ENCODE measurements at places on chromosomes 4 and X. TPM values are rescaled to one million over a fixed set of nuclear protein-coding genes. Genes with fewer than 3 reads are reported as not detected.
A peak's percentile ranks its signal among the peaks of the same experiment; 100 is the strongest.

The NDUFC1 gene
- 190 TPM for total RNA-seq

GRCh38 chr4:185151296-185151695 is 8.2 kb downstream of the SLC25A4 start:
- no peak overlapping the region for H3K27ac ChIP-seq

GRCh38 chr4:138666366-138666765 is 349.2 kb upstream of the NOCT start:
- H3K4me1 ChIP-seq = no peaks in the 10 kb centered on the region
- DNase-seq = no peak

DNA sequence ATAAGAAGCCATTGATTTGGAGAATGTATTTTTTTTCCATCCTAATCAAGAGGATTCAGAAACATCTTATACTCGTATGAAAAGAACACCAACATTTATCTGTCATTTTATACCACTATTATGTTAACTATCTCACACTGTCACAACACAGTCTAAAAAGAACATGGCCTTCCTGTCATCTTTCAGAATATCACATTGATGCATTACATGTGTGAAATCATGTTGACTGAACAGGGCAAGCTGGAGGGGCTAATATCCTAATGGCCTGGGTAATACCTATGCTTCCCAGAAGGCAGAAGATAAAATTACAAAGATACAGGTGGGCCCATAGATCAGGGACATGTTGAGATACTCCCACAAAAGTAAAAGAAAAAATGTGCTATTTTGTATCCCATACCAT is 611.7 kb downstream of the STIM2 start:
- no peaks in the 10 kb centered on the region for H3K36me3 ChIP-seq
- H3K27me3 ChIP-seq = no peaks in the 10 kb centered on the region
- H3K27ac ChIP-seq = no peak overlapping the region
- H3K4me1 ChIP-seq = no peaks in the 10 kb centered on the region

- H3K27ac ChIP-seq = no peak overlapping the region
- DNase-seq = no peak
These were observed 98.4 kb downstream of the ZAR1 start for GRCh38 chr4:48588230-48589097.

DNA sequence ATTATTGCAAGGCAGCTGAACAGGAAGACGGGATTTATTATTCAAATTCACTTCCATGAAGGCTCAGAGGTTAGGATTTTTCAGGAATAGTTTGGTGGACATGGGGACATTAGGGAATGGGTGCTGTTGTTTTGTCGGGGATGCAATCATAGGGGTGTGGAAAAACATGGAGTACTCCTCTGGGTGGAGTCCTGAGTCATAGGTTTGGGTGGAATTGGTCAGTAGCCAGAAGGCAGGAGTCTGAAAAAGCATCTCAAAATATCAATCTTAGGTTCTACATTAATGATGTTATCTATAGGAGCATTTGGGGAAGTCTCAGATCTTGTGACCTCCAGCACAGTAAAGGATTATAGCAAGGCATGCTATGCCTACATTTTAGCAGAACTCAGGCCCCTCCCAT is 14.5 kb upstream of the ETNPPL start:
- no peak overlapping the region for H3K4me3 ChIP-seq
- no peak overlapping the region for H3K27ac ChIP-seq
- H3K27me3 ChIP-seq = no peaks in the 10 kb centered on the region
- no peak for DNase-seq

DNA sequence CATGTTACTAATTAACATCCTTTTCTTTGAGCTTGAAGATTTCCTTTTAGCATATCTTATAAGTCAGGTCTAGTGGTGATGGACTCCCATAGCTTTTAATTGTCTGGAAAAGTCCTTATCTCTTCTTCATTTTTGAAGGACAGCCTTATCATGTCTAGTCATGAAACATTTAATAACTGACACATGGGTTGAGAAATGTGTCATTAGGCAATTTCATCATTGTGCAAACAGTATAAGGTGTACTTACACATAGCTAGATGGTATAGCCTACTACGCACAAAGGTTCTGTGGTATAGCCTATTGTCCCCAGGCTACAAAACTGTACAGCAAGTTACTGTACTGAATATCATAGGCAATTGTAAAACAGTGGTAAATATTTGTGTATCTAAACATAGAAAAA is 34.5 kb upstream of the ALG13 start:
- H3K4me1 ChIP-seq = no peaks in the 10 kb centered on the region
- no peaks in the 10 kb centered on the region for H3K27me3 ChIP-seq
- H3K4me3 ChIP-seq = no peak overlapping the region
- no peak for DNase-seq
- H3K36me3 ChIP-seq = no peaks in the 10 kb centered on the region
- no peak overlapping the region for H3K27ac ChIP-seq

GRCh38 chrX:106802063-106802387 is 448 bp upstream of the TBC1D8B start:
- peak overlapping the region; percentile 70 for H3K4me3 ChIP-seq
- no peaks in the 10 kb centered on the region for H3K27me3 ChIP-seq
- no peaks in the 10 kb centered on the region for H3K36me3 ChIP-seq
- no peak for DNase-seq
- no peaks in the 10 kb centered on the region for H3K4me1 ChIP-seq

GRCh38 chr4:100977746-100978397 is 369.5 kb downstream of the PPP3CA start:
- H3K27ac ChIP-seq = no peak overlapping the region
- peaks cover 12% of the 10 kb centered on the region for H3K4me1 ChIP-seq
- no peak for DNase-seq

The PPEF1 gene
- total RNA-seq = not detected

DNA sequence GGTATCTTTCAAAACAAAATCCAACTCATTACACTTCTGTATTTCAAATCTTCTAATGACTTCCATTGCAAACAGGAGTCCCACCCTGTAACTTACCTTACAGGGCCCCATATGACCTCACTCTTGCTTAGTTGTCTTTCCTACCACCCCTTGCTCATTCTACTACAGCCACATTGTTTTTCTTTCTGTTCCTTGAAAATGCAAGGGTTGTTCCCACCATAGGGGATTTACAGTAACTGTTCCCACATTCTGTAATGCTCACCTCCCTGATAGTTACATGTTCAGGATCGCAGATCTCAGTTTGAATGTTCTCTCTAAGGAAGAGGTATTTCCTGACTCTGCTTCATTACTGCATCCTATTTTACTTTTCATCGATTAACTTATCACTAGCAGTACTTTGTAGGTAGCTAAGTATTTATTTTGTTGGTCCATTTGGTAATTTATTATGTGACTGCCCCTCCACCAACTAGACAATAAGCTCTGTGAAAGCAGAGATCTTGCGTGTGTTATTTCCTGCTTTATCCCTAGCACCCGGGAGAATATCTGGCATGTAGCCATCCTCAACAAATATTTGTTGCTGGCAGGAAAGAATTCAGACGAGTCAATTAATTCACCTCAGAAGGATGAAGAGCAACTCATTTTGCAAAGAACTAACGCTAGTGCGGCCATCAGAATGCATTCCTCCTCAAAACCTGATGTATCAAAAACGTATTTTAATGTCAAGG is 21.4 kb downstream of the MAOB start:
- no peaks in the 10 kb centered on the region for H3K27me3 ChIP-seq
- H3K36me3 ChIP-seq = no peaks in the 10 kb centered on the region
- no peak overlapping the region for H3K4me3 ChIP-seq
- peaks cover 20% of the 10 kb centered on the region for H3K4me1 ChIP-seq
- no peak overlapping the region for H3K27ac ChIP-seq

DNA sequence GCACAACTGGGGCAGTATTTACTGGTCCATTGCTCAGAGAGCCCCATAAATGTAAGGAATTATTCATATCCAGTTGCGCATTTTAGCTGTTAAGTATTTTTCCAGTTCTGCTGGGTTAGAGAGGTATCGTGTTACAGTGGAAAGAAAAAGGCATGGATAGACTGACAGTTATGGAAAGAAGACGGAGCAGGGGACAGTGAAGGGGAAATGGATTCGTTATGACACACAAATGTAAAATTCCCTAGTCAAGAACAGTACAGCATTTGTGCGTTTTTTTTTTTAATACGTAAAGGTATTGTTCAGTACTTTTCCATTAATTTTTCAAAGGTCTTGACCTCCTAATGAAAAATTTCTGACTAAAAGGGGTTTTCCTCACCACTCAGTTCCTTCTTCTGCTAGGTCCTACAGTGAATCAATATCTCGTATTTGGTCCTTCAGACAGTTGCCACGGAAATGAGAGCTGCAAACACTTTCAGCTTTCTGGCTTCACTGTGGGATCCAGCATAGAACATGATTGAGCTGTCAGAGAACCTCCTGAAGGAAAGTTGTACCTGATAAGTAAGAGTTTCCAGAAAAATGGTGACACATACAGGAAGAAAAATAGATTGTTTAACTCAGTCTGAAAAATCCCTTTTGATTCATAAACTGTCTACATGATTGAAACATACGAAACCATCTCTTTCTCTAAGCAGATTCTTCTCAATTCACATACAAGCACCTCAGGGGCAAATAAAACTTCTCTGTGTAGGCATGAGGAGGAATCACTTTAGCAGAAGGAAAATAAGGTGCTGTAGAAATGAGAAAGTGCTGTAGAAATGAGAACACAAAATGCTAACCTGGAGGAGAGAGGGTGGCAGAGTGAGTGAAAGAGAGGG is 21.8 kb upstream of the BBS12 start:
- peaks cover 4% of the 10 kb centered on the region for H3K4me1 ChIP-seq
- DNase-seq = no peak
- H3K4me3 ChIP-seq = no peak overlapping the region
- no peaks in the 10 kb centered on the region for H3K36me3 ChIP-seq

The CCNQ gene
- total RNA-seq = 21.5 TPM

- H3K4me3 ChIP-seq = peak overlapping the region; percentile 5
- peaks cover 98% of the 10 kb centered on the region for H3K27me3 ChIP-seq
- no peak overlapping the region for H3K27ac ChIP-seq
- peaks cover 7% of the 10 kb centered on the region for H3K4me1 ChIP-seq
- no peak for DNase-seq
These were observed 2.8 kb downstream of the ARX start for GRCh38 chrX:25012793-25013631.

The PCDH7 gene
- total RNA-seq = 34.5 TPM

The AIFM1 gene
- 143 TPM for total RNA-seq

The ADH4 gene
- not detected for total RNA-seq

The EFNB1 gene
- total RNA-seq = 10.8 TPM

The ODAPH gene
- not detected for total RNA-seq

The DCAF4L1 gene
- total RNA-seq = 0.12 TPM

GRCh38 chr4:110188113-110188512 is 10.3 kb downstream of the ELOVL6 start:
- no peak overlapping the region for H3K4me3 ChIP-seq
- no peaks in the 10 kb centered on the region for H3K4me1 ChIP-seq
- no peaks in the 10 kb centered on the region for H3K36me3 ChIP-seq
- H3K27ac ChIP-seq = no peak overlapping the region
- no peaks in the 10 kb centered on the region for H3K27me3 ChIP-seq

- no peaks in the 10 kb centered on the region for H3K4me1 ChIP-seq
- no peaks in the 10 kb centered on the region for H3K36me3 ChIP-seq
- no peak for DNase-seq
- no peak overlapping the region for H3K27ac ChIP-seq
- H3K4me3 ChIP-seq = no peak overlapping the region
These were observed 50.5 kb downstream of the GRK4 start for GRCh38 chr4:3013839-3014350.

- H3K4me3 ChIP-seq = no peak overlapping the region
- no peak for DNase-seq
- H3K36me3 ChIP-seq = no peaks in the 10 kb centered on the region
- H3K4me1 ChIP-seq = no peaks in the 10 kb centered on the region
- no peaks in the 10 kb centered on the region for H3K27me3 ChIP-seq
These were observed 40.0 kb downstream of the RIPPLY1 start for GRCh38 chrX:106862972-106863688.

DNA sequence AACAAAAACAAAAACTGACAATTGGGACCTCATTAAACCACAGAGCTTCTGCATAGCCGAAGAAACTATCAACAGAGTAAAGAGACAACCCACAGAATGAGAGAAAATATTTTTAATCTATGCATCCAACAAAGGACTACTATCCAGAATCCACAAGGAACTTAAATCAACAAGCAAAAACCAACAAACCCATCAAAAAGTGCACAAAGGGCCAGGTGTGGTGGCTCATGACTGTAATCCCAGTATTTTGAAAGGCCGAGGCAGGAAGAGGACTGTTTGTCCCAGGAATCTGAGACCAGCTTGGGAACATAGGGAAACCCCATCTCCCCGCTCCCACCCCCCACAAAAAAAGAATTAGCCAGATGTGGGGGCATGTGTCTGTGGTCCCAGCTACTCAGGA is 10.7 kb downstream of the C4orf51 start:
- H3K4me1 ChIP-seq = no peaks in the 10 kb centered on the region
- no peak overlapping the region for H3K4me3 ChIP-seq
- H3K27me3 ChIP-seq = no peaks in the 10 kb centered on the region
- no peak overlapping the region for H3K27ac ChIP-seq

GRCh38 chr4:1112174-1112820 is 1.1 kb downstream of the RNF212 start:
- no peaks in the 10 kb centered on the region for H3K4me1 ChIP-seq
- no peak overlapping the region for H3K4me3 ChIP-seq
- DNase-seq = no peak
- no peak overlapping the region for H3K27ac ChIP-seq

DNA sequence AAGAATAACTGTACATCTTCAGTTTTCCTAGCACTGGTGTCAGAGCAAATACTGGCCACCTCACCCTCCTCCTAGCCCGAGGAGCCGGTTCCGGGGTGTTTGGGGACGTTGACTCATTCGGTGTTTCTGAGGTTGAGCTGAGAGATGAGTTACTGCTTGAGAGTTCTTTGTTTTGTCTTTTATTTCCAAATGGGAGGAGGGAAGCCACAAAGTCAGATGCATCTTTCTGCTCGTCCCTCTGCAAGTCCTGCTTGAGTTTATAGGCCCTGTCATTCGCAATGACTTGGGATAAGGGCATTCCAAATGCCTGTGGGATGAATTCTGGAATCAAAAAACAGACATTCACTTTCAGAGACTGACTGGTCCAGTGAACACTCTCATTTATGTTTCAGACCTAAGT is 77.5 kb downstream of the HCCS start:
- peaks cover 17% of the 10 kb centered on the region for H3K4me1 ChIP-seq
- H3K36me3 ChIP-seq = no peaks in the 10 kb centered on the region
- no peak for DNase-seq
- H3K27me3 ChIP-seq = no peaks in the 10 kb centered on the region
- H3K4me3 ChIP-seq = no peak overlapping the region
- H3K27ac ChIP-seq = no peak overlapping the region

- no peaks in the 10 kb centered on the region for H3K4me1 ChIP-seq
- no peak overlapping the region for H3K27ac ChIP-seq
- no peak overlapping the region for H3K4me3 ChIP-seq
- H3K27me3 ChIP-seq = no peaks in the 10 kb centered on the region
These were observed 151.3 kb upstream of the TTC29 start for GRCh38 chr4:147096667-147097604.

- DNase-seq = no peak
- peaks cover 2% of the 10 kb centered on the region for H3K27me3 ChIP-seq
- no peak overlapping the region for H3K27ac ChIP-seq
- H3K4me1 ChIP-seq = peaks cover 24% of the 10 kb centered on the region
- no peak overlapping the region for H3K4me3 ChIP-seq
These were observed 38.2 kb downstream of the ETDC start for GRCh38 chrX:135347381-135348016.

- no peaks in the 10 kb centered on the region for H3K27me3 ChIP-seq
- H3K36me3 ChIP-seq = no peaks in the 10 kb centered on the region
- H3K4me1 ChIP-seq = peaks cover 3% of the 10 kb centered on the region
- no peak for DNase-seq
- no peak overlapping the region for H3K4me3 ChIP-seq
These were observed 19.8 kb upstream of the LGI2 start for GRCh38 chr4:25050370-25051078.

Measured in heart right ventricle (tissue), 16 donors.